CD8-positive, alpha-beta memory T cell (primary cell): ENCODE measurements at places on chromosomes 4 and X. TPM values are rescaled to one million over a fixed set of nuclear protein-coding genes. Genes with fewer than 3 reads are reported as not detected.

SPACA5B gene
- total RNA-seq, result not detected

GPRASP2 gene
- 0.47 TPM for total RNA-seq

MAGEB2 gene
- total RNA-seq, result not detected

TNIP3 gene
- 13.7 TPM for total RNA-seq

PLAC1 gene
- total RNA-seq, result not detected

CPLX1 gene
- 0.16 TPM for total RNA-seq

MAGEE2 gene
- total RNA-seq, result not detected

SOWAHB gene
- total RNA-seq, result not detected

BEND2 gene
- total RNA-seq, result not detected

GPR82 gene
- 0.89 TPM for total RNA-seq

TACR3 gene
- total RNA-seq, result not detected

FABP2 gene
- total RNA-seq, result not detected

PFKFB1 gene
- total RNA-seq, result 0.69 TPM

CC2D2A gene
- not detected for total RNA-seq

ELMOD2 gene
- total RNA-seq, result 18.4 TPM

RPL39 gene
- total RNA-seq, result 2,337 TPM

CT47B1 gene
- not detected for total RNA-seq

UGT2B15 gene
- not detected for total RNA-seq

HGFAC gene
- total RNA-seq, result not detected

RTL3 gene
- total RNA-seq, result not detected

SMIM43 gene
- 0.47 TPM for total RNA-seq
